ENCODE measurements at places on chromosomes 7 and 10.

- DNase-seq = no peak
Observed at GRCh38 chr10:46239247-46239646, 47.5 kb upstream of the ANTXRL start.

- no peak for DNase-seq
Observed at GRCh38 chr10:114322344-114322743, 82.0 kb downstream of the AFAP1L2 start.

DNA sequence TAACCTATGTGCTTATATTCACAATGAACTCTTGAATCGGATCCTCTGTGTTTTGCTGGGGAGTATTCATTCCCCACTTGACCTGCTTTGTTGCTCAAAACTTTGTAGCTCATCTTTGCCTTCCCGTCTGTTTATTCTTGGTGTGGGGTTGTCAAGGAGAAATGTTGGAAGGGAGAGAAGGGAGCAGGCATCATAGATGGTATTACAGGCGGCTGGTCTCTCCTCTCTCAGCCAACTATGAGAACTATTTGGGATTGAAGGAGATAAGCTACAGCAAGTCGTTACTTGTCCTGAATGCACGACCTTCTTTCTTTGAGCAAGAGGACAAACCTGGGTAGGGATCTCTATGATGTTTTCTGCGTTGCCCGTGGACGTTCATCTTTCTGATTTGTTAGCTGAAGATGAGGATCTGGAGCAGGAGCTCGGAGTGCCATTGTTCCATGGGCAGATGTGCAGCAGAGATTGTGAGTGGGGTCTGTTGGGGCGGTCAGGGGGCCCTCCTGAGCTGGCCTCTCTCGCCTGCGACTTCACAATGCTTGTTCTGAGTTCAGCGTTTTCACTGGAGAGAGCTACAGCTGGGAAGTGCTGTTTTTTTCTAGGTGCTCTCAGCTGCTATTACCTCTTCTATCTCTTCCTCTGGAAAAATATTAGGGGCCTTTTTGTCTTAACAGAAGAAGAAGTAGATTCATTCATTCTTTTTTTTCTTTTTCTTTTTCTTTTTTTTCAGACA lies 126.9 kb upstream of the KLF6 start:
- no peak for DNase-seq

- no peak for DNase-seq
Observed at GRCh38 chr7:127550247-127550646, 35.1 kb downstream of the GCC1 start.

DNA sequence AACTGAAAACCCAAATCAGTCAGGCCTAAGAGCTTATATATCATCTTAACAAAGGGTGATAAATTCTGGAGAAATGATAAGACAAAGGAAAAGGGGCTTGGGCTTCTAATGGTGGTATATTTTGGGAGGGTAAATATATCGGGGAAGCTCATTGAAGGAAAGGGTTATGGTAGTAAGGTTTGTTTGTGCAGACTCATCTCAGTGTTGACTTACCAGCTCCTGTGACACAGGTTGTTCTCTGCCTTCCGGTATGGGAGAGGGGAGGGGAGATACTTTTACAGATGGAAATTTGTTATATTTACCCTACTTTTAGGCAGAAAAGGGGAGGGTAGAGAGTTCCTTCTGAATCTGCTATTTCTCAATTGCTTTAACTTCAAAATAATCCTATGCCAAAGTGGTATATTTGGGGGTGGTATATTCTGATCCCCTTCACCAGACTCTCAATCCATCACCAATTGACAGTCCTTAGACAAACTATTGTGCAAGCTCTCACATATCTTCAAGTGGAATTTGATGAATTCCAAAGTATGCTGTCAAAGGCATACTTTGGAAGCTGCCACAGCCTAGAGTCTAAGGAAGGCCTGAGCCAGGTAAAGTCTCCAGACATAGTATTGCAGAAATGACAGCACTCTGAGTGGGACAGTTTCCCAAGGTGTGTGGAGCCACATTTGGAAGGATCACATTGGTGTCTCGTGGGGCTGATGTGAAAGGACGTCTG lies 13.3 kb upstream of the PAPSS2 start:
- DNase-seq = no peak

- no peak for DNase-seq
Observed at GRCh38 chr10:119415536-119416503, 126.7 kb downstream of the RGS10 start.

GRCh38 chr10:36280321-36280741 lies 638.2 kb upstream of the FZD8 start:
- no peak for DNase-seq

GRCh38 chr10:17257466-17258321 lies 29.7 kb downstream of the VIM start:
- no peak for DNase-seq

GRCh38 chr7:51023547-51023946 lies 240.9 kb upstream of the GRB10 start:
- DNase-seq = no peak

DNA sequence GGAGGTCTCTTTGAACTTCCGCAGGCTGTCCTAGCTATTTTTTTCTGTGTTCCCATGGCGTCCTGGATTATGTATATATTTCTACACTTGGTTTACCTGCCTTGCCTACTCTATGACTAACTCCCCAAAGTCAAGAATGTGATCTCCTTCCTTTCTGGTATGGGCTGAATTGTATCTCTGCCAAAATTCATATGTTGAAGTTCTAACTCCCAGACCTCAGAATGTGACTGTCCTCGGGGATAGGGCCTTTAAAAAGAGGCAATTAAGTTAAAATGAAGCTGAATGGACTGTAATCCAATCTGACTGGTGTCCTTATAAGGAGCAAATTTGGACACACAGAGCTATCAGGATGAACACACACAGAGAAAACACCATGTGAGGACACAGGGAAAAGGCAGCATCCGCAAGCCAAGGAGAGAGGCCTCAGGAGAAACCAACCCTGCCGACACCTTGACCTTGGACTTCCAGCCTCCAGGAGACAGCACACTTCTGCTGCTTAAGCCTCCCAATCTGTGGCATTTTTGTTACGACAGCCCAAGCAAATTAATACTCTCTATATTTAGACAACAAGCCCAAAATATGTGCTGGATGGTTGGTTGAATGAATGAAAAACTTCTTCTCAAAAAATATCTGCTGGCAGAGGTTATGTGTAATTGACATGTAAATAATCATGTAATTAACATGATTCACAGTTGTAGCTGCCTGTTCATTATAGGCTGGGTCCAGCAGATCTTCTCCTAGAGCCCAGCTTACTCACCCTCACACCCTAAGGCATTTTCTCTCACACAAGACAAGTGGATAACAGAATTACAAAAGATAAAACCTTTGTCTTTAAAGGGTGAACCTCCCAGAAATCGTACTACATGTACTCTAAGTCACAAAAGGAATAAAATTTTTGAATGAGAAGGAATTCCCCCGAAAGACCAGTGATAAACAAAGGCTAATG lies 123.7 kb downstream of the CUBN start:
- DNase-seq = no peak

DNA sequence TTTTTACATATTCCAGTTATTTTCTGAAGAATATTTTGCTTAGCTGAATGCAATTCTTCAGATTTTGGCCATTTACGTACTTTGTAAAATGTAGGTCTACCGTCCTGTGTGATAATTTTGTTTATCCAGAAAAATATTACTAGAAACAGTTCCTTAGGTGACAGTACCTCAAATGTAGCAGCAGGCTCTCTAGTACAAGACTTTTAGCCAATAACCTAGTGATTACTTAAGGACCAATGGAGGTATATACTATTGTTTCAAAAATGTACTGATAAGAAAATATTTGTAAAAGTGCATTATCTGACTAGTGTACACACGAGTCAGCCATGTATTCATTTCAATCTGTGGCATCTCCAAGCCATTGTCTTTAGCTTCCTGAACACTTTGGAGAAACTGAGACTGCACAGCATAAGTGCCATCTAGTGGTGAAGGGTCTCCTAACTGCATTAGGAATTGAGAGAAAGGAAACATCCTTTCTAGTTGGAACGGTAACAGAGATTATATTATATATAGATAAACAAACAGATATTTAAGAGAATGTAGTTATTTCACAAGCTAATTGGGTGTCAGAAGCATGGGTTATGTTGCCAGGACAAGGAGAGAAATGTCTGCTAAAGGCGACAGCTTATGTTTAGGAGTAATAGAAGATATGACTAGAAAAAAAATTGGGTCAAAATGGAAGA lies 23.7 kb downstream of the RTKN2 start:
- no peak for DNase-seq

DNA sequence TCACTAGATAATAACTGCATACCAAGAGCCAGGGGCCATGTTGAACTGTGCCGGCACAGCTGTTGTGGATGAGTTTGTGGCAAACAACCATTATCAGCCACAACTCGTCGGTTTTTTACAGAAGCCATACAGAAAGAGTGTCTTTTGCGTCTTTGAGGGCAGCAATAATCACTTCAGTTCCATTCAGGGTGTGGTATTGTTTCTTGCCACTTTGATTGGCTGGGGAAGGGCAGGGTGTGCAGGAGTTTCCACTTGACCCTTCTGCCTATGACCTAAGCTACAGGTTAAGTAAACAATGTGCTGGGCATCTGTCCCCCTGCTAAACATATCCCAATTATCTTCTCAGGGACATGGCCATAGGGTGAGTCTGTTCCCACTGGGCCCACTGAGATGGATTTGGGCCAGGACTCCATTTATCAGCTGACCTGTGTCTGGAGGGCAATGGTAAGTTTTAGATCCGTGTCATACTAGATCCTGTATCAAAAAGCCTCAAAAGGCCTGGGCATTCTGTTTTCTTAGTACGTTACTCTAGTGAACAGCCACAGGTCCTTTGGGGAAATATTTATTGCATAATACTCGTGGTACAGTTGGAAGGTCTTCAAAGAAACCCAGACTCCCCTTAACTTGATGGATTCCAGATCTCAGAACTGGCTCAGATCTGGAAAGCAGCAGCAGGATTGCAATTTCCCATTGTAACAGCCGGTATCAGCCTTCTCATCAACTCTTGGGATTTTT lies 15.9 kb downstream of the ZNF3 start:
- DNase-seq = no peak

GRCh38 chr7:98618786-98619185 lies 1.7 kb downstream of the NPTX2 start:
- no peak for DNase-seq

- no peak for DNase-seq
Observed at GRCh38 chr7:31102973-31103850, 51.1 kb downstream of the ADCYAP1R1 start.

GRCh38 chr7:100063376-100063775 lies 13.8 kb downstream of the ZSCAN21 start:
- no peak for DNase-seq

- DNase-seq = no peak
Observed at GRCh38 chr7:25386311-25386744, 158.0 kb upstream of the NPVF start.

- no peak for DNase-seq
Observed at GRCh38 chr7:17318146-17318545, 19.7 kb downstream of the AHR start.

DNA sequence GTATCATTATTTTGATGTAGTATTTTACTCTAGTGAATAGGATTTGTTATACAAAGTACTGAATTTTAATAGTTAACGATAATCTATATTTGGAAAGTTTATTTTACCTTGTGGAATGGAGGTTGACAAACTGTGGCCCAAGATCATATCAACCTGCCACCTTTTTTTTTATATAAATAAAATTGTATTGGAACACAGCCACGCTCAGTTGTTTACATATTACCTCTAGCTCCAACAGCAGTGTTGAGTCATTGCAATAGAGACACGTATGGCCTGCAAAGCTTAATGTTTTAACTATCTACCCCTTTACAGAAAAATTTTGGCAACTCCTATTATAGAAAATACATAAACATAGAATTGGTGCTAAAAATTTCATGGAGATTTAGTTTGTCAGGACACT lies 239.3 kb downstream of the THSD7A start:
- no peak for DNase-seq

- no peak for DNase-seq
Observed at GRCh38 chr7:25716421-25716820, 435.6 kb upstream of the NFE2L3 start.

DNA sequence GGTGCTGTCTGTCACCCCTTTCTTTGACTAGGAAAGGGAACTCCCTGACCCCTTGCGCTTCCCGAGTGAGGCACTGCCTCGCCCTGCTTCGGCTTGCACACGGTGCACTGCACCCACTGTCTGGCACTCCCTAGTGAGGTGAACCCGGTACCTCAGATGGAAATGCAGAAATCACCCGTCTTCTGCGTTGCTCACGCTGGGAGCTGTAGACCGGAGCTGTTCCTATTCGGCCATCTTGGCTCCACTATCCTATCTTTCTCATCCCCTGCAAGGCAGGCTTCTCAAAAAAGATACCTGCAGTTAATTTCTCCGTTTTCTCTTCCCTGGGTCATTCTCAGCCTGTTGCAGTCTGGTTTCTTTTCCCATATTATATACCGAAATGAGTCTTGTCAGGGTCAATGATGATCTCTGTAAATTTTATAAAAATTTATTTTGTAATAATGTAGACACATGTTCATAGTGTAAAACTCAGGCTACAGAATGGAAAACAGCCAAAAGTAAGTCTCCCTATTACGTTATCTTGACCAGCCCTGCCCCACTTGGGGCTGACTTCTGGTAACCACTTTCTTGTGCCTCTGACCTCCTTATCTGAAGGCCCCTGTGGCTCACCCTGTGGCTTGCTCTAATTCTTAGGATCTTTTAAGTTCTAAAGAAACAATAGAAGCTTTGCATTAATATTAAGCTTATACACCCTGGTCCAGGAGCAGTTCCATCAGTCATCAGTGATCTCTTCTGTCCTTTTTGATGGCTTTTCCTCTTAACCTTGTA lies 20.7 kb downstream of the BLVRA start:
- no peak for DNase-seq

GRCh38 chr7:111718886-111719285 lies 156.6 kb upstream of the IMMP2L start:
- DNase-seq = no peak

GRCh38 chr10:102647443-102648268 lies 3.4 kb downstream of the TRIM8 start:
- DNase-seq = no peak

DNA sequence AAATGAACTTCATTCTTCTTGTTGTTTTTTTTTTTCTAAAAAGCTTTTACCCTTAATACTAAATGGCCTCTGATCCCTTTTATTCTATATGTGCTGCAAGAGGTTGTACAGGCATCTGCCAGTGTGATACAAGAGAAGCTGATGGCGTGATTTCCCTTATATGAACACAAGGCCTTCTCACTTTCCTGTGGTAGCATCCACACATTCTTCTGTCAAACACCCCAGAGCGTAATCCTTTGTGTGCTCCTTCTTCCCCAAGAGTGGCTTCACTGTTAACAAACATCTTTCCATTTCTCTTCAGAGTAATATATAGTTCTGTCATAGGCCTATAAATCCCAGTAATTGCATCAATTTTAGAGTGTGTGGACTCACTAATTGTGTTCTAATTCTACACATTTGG lies 86.3 kb upstream of the CAPZA2 start:
- no peak for DNase-seq

GRCh38 chr7:49321843-49322242 lies 397.5 kb downstream of the CDC14C start:
- DNase-seq = no peak
